ENCODE measurements at places on chromosomes 7 and 10.

DNA sequence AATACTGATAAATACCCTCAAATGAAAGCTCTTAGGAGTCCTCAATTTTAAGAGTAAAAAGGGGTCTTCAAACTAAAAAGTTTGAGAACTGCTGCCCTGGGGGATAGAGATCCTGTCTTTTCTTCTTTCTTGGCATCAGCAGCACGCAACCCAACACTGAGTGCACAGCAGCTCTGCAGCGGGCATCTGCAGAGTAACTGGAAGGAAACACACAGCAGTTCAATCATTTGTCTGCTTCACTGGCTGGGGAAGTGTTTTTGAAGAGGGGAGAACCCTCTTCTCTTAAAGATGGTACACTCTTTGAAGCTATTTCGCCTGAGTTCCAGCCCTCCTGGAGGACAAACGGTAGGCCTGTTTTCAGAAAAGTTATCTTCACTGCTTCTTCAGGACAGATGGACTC lies 193.6 kb downstream of the FGFR2 start:
- no peaks in the 10 kb centered on the region for H3K4me1 ChIP-seq
- DNase-seq: no peak
- no peak overlapping the region for H3K27ac ChIP-seq

GRCh38 chr10:17214971-17215781 lies 12.9 kb upstream of the VIM start:
- peak overlapping the region; percentile 20 for H3K27ac ChIP-seq
- H3K4me3 ChIP-seq: no peak overlapping the region
- H3K27me3 ChIP-seq: no peaks in the 10 kb centered on the region
- peaks cover 21% of the 10 kb centered on the region for H3K4me1 ChIP-seq
- no peaks in the 10 kb centered on the region for H3K36me3 ChIP-seq

DNA sequence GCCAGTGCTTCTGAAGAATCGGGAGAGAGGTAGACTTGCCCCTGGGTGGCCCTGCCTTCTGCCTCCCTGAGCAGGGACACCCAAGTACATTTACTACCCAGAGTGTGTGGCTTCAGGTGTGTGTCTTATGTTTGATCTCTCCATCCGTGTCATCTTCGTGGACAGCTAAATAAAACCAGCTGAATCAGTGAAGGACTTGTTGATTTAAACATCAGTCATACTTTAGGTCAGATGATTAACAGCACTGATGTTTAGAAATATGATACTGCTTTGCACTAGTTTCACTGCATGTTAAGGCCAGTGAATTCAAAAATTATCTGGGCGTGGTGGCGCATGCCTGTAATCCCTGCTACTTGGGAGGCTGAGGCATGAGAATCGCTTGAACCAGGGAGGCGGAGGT lies 4.0 kb downstream of the MTG1 start:
- no peaks in the 10 kb centered on the region for H3K27me3 ChIP-seq
- H3K4me1 ChIP-seq: peaks cover 20% of the 10 kb centered on the region
- peaks cover 26% of the 10 kb centered on the region for H3K36me3 ChIP-seq
- no peak overlapping the region for H3K27ac ChIP-seq

DNA sequence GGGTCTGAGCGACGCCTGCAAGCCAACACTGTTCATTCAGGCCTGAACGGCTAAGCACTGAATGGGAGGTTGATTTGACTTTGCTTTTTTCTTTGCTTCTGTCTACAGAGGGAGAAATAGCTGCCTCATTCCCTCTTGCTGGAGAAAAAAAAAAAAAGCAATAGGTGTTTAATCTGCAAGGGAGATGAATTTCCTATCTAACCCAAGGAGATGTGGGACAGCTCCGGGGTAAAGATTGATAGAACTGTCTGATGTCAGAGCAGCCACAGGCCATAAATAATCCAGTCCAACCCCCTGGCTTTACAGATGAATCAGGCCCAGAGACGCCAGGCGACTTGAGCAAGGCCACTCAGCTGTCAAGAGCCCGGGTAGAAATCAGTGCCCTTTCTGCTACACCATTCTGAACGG lies 168.0 kb downstream of the ARHGAP12 start:
- DNase-seq: no peak
- no peaks in the 10 kb centered on the region for H3K36me3 ChIP-seq
- peak overlapping the region; percentile 96 for H3K27ac ChIP-seq
- peaks cover 19% of the 10 kb centered on the region for H3K4me1 ChIP-seq
- no peaks in the 10 kb centered on the region for H3K27me3 ChIP-seq

- H3K4me1 ChIP-seq: peaks cover 86% of the 10 kb centered on the region
- no peaks in the 10 kb centered on the region for H3K36me3 ChIP-seq
- no peaks in the 10 kb centered on the region for H3K27me3 ChIP-seq
- H3K27ac ChIP-seq: no peak overlapping the region
- no peak for DNase-seq
Measured at GRCh38 chr7:148711191-148712102, 12.7 kb downstream of the CUL1 start.

GRCh38 chr7:18895456-18895855 lies 222.0 kb downstream of the TWIST1 start:
- H3K27ac ChIP-seq: no peak overlapping the region
- no peaks in the 10 kb centered on the region for H3K36me3 ChIP-seq

- no peaks in the 10 kb centered on the region for H3K36me3 ChIP-seq
- H3K27ac ChIP-seq: peak overlapping the region; percentile 33
- no peak for DNase-seq
- no peaks in the 10 kb centered on the region for H3K27me3 ChIP-seq
- H3K4me3 ChIP-seq: no peak overlapping the region
- peaks cover 16% of the 10 kb centered on the region for H3K4me1 ChIP-seq
Measured at GRCh38 chr7:78225534-78225933, 427.0 kb downstream of the PHTF2 start.

GRCh38 chr10:116254422-116255155 lies 18.4 kb downstream of the GFRA1 start:
- H3K4me1 ChIP-seq: peaks cover 13% of the 10 kb centered on the region
- H3K4me3 ChIP-seq: no peak overlapping the region
- peaks cover 18% of the 10 kb centered on the region for H3K27me3 ChIP-seq
- DNase-seq: peak; percentile 78
- H3K27ac ChIP-seq: no peak overlapping the region

DNA sequence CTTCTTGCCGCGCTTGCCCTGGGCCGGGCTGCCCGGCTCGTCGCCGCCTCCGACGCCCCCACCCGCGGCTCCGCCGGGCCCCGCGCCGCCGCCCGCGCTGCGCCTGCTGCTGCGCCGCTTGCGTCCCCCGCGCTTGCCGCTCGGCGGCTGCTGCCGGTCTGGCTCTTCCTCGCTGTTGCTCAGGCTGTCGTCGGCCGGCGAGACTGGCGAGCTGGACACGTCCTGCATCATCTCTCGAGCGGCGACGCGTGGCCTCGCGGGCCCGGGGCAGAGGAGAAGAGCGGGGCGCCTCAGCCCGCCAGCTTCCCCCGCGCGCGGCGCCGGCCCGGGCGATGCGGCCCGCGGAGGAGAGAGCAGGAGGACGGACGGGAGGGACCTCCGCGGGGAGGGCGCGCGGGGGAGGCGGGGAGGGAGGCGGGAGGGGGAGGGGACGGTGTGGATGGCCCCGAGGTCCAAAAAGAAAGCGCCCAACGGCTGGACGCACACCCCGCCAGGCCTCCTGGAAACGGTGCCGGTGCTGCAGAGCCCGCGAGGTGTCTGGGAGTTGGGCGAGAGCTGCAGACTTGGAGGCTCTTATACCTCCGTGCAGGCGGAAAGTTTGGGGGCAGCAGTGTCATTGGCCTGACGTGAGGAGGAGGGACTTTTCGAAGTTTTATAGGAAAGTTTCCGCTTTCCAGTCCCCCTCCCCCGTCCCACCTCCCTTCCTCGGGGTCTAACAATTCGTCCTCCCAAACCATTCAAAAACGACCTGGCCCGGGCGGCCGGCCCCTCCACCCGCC lies at the start of gene TWIST1:
TWIST1 (minus strand) TSS at position 546 of the 779 bp plus-strand sequence; CDS start at position 231, 315 bp downstream.
- peak within 1 kb of the TSS; percentile 84 for H3K27ac ChIP-seq
- peaks cover 43% of the 10 kb centered on the region for H3K4me1 ChIP-seq
- peaks cover 5% of the 10 kb centered on the region for H3K27me3 ChIP-seq
- peak within 1 kb of the TSS; percentile 76 for H3K4me3 ChIP-seq
- no peak for DNase-seq

- no peaks in the 10 kb centered on the region for H3K36me3 ChIP-seq
- no peak overlapping the region for H3K4me3 ChIP-seq
- no peak for DNase-seq
- no peak overlapping the region for H3K27ac ChIP-seq
- peaks cover 10% of the 10 kb centered on the region for H3K4me1 ChIP-seq
Measured at GRCh38 chr7:129370812-129371211, 63.4 kb upstream of the STRIP2 start.

- H3K4me3 ChIP-seq: no peak overlapping the region
- peaks cover 45% of the 10 kb centered on the region for H3K36me3 ChIP-seq
- H3K27me3 ChIP-seq: no peaks in the 10 kb centered on the region
- DNase-seq: no peak
- H3K27ac ChIP-seq: peak overlapping the region; percentile 3
Measured at GRCh38 chr10:103884681-103885139, 29.3 kb upstream of the SH3PXD2A start.

GRCh38 chr7:120615703-120616102 lies 242.2 kb downstream of the TSPAN12 start:
- no peaks in the 10 kb centered on the region for H3K36me3 ChIP-seq
- DNase-seq: no peak
- H3K27ac ChIP-seq: no peak overlapping the region
- no peak overlapping the region for H3K4me3 ChIP-seq

DNA sequence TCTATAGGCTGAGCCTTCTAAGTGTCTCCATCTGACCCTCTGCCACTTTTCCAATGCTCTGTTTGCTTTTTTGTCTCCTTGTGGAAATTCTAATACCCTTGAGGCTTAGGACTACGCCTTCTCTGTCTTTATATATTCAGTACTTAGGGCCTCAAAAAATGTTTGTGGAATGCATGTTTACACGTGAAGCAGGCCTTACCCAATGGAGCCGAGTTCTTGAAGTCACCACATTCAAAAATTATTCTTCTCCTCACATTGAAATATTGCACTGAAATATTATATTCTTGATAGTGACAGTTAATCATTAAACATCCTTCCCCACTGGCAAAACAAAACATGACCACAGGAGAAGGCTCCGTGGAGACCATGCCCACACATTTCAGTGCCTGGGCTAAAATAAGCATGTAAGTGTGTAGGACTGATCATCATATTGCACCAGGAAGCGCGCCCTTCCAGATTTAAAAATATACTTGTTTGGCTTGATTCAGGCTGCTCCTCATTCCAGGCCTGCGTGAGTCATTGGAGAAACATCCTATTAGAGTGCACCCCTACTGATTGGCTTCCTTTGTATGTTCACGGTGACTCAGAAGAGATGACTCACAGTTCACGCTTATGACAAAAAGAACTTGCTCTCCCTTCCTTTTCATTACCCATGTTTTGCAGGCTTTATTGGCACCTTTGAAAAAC lies 307.4 kb upstream of the AOAH start:
- H3K4me3 ChIP-seq: no peak overlapping the region
- no peaks in the 10 kb centered on the region for H3K36me3 ChIP-seq
- H3K27me3 ChIP-seq: no peaks in the 10 kb centered on the region
- H3K4me1 ChIP-seq: peaks cover 22% of the 10 kb centered on the region

DNA sequence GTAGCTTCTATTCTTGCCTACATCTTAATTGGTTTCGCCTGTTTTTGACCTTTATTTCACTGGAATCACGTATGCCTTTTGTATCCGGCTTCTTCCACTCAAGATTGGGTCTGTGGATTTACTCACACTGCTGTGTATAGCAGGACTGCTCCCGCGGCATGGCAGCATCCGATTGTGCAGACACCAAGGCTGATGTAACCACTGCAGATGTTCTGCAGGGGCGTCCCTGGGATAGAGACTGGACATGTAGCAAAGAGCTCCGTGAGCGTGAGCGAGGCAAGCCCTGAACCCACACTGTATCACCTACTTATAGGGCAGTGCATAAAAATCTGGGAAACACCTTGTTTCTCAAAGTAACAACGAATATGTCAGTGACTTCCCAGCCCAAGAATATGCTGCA lies 11.4 kb upstream of the IDI2 start:
- H3K27me3 ChIP-seq: no peaks in the 10 kb centered on the region
- DNase-seq: no peak
- peaks cover 53% of the 10 kb centered on the region for H3K36me3 ChIP-seq
- H3K4me1 ChIP-seq: no peaks in the 10 kb centered on the region
- H3K27ac ChIP-seq: no peak overlapping the region

GRCh38 chr7:133975130-133975529 lies 152.0 kb upstream of the LRGUK start:
- no peaks in the 10 kb centered on the region for H3K27me3 ChIP-seq
- no peak overlapping the region for H3K27ac ChIP-seq
- H3K4me1 ChIP-seq: no peaks in the 10 kb centered on the region
- no peak for DNase-seq
- no peaks in the 10 kb centered on the region for H3K36me3 ChIP-seq

- no peak overlapping the region for H3K4me3 ChIP-seq
- no peaks in the 10 kb centered on the region for H3K36me3 ChIP-seq
- DNase-seq: no peak
- H3K27ac ChIP-seq: peak overlapping the region; percentile 74
- no peaks in the 10 kb centered on the region for H3K27me3 ChIP-seq
Measured at GRCh38 chr10:78802431-78802830, 266.3 kb upstream of the ZMIZ1 start.

GRCh38 chr10:6069081-6069931 lies 7.1 kb upstream of the IL2RA start:
- no peak for DNase-seq
- H3K4me1 ChIP-seq: peaks cover 8% of the 10 kb centered on the region
- H3K4me3 ChIP-seq: no peak overlapping the region
- no peaks in the 10 kb centered on the region for H3K36me3 ChIP-seq
- H3K27ac ChIP-seq: no peak overlapping the region

DNA sequence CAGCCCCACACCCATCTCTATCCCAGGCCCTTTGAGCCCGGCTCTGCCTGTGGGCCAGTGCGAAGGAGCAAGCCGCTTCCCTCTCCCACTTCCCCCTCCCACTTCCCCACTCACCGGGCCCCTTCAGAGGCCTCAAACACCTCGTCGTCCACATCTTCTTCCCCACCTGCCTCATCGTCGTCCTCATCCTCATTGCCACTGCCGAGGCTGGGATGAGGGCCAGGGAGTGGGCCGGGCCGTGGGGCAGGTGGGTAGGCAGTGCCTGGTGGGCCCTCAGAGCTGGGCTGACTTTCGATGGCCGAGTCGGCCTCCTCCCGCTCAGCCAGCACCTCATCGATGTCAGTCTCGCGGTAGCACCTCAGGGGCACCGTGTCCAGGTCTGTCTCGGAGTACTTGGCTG lies 3.8 kb downstream of the PSD start:
- no peak overlapping the region for H3K27ac ChIP-seq
- no peak overlapping the region for H3K4me3 ChIP-seq

- H3K36me3 ChIP-seq: no peaks in the 10 kb centered on the region
- no peak overlapping the region for H3K27ac ChIP-seq
- no peaks in the 10 kb centered on the region for H3K27me3 ChIP-seq
- H3K4me3 ChIP-seq: no peak overlapping the region
- DNase-seq: no peak
Measured at GRCh38 chr7:113125728-113126127, 7.4 kb upstream of the SMIM30 start.

- H3K4me1 ChIP-seq: no peaks in the 10 kb centered on the region
- H3K27ac ChIP-seq: no peak overlapping the region
- H3K36me3 ChIP-seq: peaks cover 13% of the 10 kb centered on the region
- DNase-seq: no peak
- no peak overlapping the region for H3K4me3 ChIP-seq
Measured at GRCh38 chr10:21757185-21757901, 223.3 kb downstream of the MLLT10 start.

DNA sequence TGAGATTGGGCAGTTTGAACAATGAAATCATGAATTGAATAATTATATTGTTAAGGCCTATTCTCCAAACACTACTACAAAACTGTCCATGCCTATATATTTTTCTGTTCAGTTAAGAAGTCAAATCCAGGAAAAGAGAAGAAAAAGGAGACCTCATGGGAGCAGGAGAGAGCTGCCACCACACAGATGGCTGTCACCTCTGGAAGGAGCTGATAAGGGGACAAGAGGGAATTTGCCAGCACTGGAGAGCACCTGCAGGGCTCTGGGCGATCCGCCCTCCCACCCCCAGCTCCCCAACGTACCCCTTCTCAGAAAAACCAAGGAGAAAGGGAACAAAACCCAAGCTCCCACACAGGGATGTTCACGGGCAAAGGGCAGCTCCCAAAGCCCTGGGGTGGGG lies 227.8 kb downstream of the TNS3 start:
- H3K27ac ChIP-seq: no peak overlapping the region
- peaks cover 17% of the 10 kb centered on the region for H3K4me1 ChIP-seq
- H3K27me3 ChIP-seq: no peaks in the 10 kb centered on the region
- H3K36me3 ChIP-seq: no peaks in the 10 kb centered on the region
